Gastrocnemius medialis (tissue), 4 donors: ENCODE measurements at places on chromosomes 1 and 21.

GRCh38 chr1:35345439-35345981, 77.0 kb downstream of the ZMYM4 start:
- no peak for DNase-seq

- no peak for DNase-seq
Measured at GRCh38 chr1:240800291-240800690, 188.3 kb upstream of the GREM2 start.

DNA sequence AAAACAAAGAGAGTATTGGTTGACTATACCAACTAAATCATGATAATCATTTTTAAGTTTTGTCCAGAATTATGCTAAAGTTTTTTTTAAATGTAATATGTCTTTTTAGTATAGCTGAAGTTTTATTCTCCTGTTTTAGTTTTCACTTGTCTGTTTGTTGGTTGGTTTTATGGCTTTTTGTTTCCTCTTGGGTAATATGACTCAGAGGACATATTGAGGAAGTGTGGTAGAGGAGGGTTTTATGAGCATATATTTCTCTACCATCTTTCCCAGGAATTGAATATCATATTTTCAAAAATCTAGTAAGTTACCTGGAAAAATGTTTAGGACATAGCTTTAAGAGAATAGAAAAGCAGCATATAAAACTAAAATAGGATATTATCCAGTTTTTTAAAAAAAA, 68.6 kb upstream of the MCOLN3 start:
- DNase-seq: no peak

DNA sequence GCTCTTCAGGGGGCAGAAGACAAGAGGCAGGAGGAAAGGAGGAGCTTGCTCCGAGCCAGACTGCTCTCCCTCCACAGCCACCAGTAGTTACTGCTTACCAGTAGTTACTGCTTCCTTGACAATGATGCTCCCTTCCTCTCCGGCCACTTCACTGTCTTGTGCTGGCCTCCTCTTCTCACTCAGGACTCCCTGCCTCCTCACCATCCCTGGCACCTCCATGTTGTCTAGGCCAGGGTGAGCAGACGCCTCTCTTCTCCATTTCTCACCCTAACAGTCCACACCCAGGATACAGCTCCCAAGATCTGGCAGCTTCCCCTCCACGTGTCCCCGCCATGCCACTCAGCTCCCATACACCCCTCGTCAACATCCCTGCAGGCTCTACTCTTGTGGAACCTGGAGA, 82.4 kb upstream of the TLR5 start:
- DNase-seq: no peak

- DNase-seq: peak; percentile 24
Measured at GRCh38 chr1:85427331-85427730, 37.6 kb downstream of the DDAH1 start.

- no peak for DNase-seq
Measured at GRCh38 chr1:35576061-35576765, 3.1 kb downstream of the TFAP2E start.

DNA sequence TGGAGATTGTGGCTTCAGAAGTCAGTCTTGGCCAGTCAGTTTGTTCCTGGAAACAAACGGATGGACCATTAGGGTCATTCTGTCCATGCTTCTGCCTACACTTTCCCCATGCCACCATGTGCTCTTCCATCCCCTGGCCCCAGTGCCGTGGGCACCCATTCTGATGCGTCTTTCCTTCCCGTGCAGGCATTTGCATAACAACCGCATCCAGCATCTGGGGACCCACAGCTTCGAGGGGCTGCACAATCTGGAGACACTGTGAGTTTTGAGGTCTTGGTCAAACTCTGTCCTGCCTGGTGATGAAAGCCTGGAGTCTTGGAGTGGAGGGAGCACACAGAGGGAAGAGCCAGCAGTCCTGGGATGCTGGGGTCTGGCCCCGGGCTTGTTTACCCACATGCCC, 61.1 kb downstream of the UBE2T start:
- DNase-seq: no peak

DNA sequence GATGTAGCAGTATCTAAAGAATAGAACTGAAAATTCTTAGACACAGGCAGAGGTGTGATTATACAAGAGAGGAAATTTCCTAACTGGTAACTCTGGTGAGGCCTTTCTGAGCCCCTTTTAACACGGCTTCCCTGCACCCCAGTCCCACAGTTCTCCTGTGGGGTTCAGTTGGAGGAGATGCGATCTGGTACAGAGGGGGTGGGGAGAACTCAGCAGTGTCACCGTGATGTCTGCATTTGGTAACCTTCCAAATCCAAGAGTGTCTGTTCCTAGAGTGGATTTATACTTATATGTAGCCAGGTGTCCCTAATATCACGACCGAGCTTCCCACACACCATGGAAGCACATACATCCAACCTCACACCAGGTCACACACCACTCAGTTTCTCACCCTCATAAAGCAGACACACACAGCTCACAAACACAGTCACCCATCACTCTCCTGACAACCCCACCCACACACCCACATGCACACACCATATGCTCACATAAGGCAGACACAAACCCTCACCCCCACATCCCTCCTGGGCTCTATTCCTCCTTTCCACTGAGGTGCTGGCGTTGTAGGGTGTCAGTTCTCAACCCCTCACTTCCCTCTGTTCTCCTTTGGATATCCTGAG, 48.5 kb downstream of the RHBG start:
- DNase-seq: no peak

DNA sequence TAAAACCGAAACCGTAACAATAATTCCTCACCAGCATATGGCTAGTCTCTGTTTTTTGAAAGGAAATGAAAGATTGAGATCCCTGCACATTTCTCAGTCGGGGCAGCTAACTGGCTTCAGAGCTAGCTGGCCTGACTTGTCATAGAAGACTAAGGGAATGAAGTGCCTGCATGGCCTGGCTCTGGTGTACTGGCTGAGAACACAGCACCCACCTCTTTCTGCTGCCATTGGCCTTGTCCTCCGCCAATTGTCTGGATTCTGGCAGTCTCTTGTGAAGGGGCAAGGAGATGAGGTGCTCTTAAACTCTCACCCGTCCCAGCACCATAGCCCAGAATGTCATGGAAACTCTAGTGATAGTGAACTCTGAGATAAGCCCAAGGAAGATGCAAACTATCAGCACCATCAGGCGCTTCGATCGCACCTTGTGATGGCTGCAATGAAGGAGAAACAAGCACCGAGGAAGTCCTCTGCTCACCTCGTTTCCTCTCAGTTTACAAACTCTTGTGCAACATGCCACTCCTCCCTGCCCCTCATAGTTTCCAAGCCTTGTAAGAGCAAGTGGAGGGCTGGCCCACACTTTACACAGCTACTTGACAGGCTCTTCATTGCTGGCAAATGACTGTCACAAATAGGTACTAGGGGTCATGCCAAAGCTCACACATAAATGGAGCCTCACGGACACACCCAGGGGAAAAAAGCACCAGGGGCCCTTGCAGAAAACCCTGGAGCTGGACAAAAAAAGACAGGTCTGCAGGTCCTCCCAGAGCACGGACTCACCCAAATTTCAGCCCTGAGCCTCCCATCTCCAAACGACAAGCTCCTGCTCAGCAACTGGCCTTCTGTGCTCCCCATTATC, 16.4 kb downstream of the INPP5B start:
- DNase-seq: no peak

DNA sequence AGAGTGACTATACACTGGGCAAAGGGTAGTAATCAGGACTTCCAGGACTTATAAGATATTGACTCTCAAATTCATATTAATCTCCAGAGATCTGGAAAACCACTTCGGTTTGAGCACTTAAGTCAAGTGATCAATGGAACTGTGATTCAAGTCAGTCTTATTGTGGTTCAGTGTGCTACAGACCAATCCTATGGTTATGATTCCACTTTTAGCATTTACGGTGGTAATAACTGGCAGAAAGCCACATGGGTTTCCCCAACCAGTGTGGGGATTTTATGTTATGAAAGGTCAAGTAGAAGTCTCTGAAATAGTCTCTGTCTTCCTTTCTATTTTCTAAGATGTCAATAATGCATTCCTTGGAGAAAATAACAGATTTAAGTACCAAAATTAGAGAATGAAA, 151.3 kb upstream of the NEGR1 start:
- DNase-seq: no peak

DNA sequence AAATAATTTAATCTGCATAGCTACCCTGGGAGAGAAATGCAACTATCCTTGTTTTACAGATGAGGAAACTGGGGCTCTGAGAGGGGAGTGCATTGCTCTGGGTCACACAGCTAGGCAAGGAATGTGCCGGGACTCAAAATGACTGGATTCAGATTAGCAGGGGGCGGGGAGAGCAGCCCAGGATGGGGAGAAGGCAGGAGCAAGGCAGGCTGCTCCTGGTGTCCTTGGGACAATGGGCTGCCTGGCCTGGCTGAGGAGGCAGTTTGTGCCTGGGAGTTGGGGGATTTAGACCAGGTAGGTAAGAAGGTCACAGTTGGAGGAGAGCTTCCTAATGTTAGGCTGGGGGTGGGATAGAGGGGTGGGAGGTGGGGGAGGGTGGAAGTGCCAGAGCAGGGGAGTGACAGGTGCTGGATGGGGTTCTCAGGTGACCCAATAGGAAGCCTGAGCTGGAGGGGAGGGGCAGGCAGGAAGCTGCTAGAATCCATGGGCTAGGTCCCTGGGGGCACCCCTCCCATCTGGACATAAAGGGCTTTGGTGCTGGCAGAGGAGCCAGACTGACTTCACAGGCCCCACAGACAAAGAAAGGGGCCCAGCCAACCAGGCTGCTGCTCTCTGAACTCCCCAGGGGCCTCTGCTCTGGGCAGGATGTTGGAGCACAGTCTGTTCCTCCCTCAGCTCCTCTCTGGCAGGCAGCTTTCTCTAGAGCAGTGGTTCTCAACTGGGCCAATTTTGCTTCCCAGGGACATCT, 29.0 kb downstream of the TRIM62 start:
- peak; percentile 73 for DNase-seq

DNA sequence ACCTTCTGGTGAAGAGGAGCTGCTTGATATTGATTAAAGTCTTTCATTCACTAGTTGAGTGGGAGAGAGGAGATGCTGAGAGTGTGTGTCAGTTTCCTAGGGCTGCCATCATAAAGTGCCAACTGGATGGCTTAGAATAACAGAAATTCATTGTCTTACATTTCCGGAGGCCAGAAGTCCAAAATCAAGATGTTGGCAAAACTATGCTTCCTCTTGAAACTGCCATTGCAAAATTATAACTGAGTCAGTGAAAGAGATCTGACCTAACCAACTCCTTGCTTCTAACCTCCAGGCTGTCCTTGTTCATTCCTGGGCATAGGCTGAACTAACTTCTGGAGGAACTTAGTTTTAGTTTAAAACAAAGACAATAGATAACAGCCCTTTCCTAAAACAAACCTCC, 47.1 kb downstream of the PTGS2 start:
- DNase-seq: no peak

DNA sequence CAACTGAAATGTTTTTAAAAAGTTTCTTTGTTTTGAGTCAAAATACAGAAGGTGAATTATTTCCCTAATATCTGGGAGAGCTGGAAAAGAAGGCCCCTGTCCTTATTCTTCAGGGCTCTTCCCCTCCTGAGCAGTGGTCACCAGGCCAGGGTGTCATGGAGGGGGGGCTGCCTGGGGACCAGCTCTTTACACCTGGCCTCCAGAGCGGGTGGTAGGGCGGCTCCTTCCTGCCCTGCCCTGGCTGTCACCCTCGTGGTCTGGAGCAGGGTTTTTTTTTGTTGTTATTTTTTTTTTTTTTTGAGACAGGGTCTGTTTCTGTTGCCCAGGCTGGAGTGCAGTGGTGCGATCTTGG, 6.6 kb downstream of the SKI start:
- DNase-seq: no peak

DNA sequence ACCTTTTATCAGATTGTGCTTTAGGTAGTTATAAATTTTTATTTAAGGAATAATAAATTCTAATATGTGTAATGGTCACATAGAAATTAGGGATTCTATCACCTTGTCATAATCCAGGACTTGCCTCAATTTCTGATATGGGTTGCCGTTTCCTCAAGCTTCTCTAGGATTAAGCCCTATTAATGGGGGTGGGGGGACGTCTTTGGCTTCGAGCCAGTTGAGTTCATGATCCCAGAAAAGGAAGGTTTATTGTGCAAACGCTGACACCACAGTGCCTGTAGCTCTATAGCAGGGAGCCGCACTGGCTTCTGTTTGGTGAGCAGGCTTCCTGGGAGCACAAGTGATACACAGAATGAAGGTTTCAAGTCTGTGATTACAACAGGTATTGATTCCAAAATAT, 22.0 kb upstream of the VAMP3 start:
- no peak for DNase-seq

- peak; percentile 37 for DNase-seq
Measured at GRCh38 chr1:167627865-167628641, 2.0 kb upstream of the RCSD1 start.

- no peak for DNase-seq
Measured at GRCh38 chr1:66124670-66125069, 332.0 kb downstream of the PDE4B start.

GRCh38 chr1:116104667-116105066, 6.5 kb upstream of the MAB21L3 start:
- DNase-seq: no peak

- DNase-seq: no peak
Measured at GRCh38 chr1:111234866-111235265, 7.4 kb downstream of the CHI3L2 start.

GRCh38 chr1:197485790-197486189, 217.7 kb downstream of the CRB1 start:
- DNase-seq: no peak

DNA sequence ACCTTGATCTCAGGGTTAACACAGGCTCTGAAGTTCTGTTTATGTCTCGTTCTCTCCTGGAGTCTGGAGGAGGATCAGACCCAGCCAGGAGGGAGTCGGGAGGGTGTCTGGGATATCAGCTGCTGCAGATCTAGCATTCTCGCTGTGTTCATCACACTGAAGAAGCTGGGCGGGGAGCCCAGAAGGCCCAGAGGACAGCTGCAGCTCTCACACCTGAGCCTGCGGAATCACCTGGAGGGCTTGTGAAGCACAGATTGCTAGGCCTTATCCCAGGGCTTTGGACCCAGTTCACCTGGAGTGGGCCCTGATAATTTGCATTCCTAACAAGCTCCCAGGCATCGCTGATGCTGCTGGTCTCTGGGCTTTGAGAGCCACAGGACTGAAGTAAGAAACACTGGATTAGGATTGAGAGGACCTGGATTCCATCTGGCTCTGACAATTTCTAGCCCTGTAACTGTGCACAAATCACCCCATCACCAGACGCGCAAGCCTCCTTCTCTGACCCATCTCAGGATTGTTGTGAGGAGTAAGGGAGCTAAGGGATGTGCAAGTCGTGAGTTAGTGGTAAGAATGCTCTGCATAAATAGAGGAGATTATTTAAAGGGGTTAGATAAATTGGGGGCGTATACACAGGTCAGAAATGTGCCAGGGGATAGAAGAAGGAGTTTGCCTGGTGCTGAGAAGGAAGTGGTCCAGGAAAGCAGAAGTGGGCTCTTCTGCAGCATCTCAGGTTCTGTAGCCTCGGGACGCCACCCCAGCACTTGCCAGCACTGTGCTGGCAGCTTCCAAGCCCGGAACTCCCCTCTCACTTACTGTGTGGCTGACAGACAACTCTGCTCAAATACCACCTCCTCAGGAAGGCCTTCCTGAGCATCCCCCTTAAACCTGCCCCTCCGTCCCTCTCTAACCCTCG, 19.1 kb downstream of the ABCA4 start:
- DNase-seq: no peak

DNA sequence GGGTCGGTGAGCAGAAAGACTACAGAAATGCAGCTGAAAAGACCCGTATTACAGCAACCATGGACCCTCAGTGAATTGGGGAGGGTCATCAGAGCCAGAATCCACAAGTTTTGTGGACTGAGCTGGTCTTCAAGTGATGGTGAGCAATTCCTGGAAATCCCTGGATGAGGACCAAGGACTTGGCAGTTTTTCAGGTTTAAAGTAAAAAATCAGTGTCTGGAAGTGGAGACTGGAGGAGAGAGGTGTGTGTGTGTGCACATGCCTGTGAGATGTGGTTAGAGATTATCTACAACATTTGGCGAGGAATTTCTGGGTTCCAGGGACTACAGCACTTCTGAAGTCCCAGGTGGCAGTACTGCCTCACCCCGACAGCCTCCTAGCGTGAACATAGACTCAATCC, 56.4 kb downstream of the KIRREL1 start:
- no peak for DNase-seq
